ENCODE measurements at places on chromosomes 1 and 21.

- DNase-seq: no peak
These were observed 6.2 kb downstream of the FAAP20 start for GRCh38 chr1:2188336-2188735.

DNA sequence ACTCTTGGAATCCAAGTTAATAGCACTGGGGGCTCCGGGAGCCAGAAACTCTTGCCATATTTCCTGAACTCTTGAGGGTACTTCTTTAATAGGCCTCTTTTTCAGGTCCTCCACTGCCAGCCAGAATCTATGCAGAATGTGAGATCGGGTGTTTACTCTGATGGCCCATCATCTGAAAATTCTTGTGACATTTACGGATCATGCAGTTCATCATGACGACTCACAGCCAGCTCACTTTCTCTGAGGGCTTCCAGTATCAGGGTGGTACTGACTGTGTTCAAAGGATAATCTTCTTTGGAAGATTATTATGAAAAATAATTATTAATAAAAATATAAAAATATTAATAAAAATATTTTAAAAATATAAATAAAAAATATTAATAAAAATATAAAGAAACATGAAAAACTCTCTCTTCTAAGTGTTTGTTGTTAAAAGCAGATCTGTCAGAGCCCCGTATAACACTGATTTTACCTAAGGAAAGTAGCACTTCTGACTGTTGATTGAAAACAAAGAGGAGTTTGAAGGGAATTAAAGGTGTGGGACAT lies 194.3 kb upstream of the GREM2 start:
- no peak for DNase-seq

- DNase-seq: no peak
These were observed 175.9 kb downstream of the RWDD3 start for GRCh38 chr1:95409901-95410300.

DNA sequence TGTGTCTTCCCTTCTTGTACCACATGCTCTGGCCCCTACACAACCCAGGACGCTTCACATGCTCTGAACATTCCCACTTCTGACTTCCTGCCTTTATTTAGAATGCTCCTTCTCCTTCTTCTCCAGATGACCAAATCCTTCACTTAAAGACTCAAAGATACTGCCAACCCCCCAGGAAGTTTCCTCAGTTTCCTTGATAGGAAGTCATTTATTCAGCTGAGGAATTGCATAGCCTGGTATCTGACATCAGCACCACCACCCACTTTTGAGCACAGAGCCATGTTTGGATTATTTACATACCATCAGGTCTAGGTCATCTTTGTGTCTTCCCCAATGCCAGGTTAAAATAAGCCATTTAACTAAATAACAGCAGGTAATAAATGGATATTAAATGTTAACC lies 42.4 kb downstream of the GFI1 start:
- no peak for DNase-seq

DNA sequence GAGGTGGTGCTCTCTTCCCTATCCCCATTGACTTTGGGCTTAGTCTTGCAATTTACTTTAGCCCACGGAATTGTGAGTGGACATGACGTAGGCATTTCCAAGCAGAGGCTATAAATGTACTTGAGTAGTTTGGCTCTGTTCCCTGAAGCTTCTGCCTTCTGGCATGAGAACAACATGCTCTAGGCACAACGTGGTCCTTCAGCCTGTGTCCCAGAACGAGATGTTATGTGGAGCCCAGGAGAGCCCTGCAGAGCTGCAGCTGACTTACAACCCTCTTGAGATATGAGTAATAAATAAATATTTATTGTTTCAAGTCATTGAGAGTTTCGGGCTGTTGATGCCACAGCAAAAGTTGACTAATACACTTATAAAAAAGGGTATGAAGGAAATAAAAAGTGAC lies 105.2 kb upstream of the HMGB4 start:
- no peak for DNase-seq

GRCh38 chr1:87806379-87807094 lies 477.9 kb downstream of the LMO4 start:
- DNase-seq: no peak

DNA sequence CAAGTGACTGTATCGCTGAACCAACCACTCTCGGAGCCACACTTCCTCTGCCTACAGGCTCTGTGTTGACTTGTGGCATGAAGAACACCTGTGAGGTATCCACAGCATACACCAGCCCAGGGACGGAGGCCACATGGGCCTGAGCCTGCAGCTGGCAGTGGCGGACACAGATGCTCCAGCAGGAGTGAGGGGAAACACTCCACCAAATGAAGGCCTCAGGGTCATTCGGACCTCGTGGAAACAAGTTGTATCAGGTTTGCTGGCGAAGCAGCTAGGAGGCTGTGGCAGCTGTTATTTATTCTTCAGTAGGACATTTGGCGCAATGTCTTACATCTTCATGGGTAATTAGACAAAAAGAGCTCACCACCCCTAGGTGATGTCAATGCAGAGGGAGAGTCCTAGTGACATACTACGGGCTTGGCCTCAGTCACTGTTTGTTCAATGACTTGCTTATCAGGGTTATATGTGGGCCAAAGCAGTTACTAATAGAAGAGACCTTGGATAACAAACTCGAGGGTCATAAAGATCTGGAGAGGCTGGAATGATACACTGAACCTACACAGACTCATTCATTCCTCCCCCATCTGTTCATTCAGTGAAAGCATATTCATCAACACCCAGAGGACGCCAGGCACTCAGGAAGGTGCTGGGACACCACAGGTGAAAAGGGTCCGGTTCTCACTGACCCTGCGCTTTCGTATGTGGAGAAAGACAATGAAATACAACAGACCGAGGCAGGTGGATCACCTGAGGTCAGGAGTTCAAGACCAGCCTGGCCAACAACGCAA lies 11.6 kb upstream of the ETS2 start:
- no peak for DNase-seq

- no peak for DNase-seq
These were observed 47.1 kb downstream of the KANK4 start for GRCh38 chr1:62271948-62272728.

DNA sequence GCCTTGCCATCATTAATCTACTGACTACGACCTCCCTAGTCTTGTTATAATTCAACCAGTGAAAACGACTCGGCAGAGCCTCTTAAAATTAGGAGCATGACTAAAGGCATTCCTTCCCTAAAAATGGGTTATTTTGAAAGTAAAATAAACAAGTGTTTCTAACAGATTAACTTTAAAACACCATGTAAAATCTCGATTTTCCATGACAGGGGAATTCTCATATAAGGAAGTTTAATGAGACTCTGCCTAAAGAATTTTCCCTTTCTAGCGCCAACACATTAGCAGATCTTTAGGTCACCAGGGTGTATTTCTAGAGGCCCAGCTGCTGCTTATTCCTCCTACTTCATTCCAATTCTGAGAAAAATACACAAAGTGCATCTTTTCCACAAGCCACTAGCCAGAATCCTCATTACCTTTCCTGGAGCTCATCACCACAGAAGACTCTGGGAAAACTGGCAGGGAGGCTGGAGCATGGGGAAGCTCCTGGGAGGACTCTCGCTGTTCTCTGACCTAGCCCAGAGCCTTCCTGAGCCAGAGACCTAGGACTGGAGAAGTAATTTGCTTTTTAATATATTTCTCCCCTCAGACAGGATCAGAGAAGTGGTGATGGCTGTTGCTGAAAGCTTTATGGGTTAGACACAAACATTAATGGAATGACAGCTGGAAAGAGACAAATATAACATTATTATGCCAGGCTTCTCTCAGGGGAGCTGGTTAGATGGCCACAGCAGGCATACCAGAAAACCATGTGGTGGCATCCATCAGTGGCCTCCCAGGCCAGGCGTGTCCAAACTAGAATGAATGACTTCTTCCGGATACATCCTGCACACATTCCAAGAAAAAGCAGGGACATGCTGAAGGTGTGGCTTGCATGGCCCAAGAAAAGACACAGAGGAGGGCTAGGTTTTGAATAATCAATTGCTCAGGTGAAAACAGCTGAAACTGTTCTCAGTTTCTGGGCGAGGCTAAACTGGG lies 63.6 kb upstream of the CTTNBP2NL start:
- no peak for DNase-seq

- DNase-seq: no peak
These were observed 38.7 kb downstream of the COL18A1 start for GRCh38 chr21:45443595-45444181.

GRCh38 chr1:39410915-39411436 lies 80.5 kb upstream of the BMP8A start:
- DNase-seq: peak; percentile 75

DNA sequence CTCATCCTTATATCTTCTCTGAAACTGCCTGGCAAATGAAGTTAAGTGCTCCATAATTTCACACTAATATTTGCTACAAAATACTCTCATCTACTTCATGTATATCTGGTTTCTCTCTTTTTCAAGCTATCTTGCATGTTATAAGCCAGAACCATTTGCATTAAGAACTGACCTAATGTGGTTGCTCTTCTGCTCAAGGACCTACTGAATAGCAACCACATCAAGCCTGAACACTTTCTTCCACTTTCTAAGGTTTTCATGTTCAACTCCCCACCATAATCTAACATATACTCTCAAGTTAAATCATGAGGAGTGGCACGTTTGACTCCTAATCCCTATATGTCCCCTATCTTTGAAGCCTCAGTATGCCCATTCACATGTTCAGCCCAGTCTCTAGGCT lies 27.2 kb downstream of the RGS1 start:
- no peak for DNase-seq

GRCh38 chr1:18279351-18280074 lies 171.9 kb downstream of the IGSF21 start:
- no peak for DNase-seq

DNA sequence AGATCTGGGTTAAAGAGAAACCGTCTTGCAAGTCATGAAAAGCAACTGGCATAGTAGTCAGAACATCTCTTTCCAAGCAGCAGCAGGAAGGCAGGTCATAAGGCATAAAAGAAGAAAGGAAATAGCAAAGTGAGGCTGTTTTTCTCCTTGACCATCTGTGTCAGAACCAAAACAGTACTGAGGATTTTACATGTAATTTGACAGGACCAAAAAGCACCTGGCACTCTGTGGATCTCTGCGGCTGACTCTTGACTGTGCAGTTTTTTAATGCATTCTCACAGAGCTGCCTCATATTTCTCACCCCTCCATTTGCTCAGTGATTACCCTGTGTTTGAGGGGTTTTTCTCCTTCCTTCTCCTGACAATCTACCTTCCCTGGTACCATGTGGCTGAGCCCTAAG lies 17.7 kb downstream of the TBX15 start:
- no peak for DNase-seq

DNA sequence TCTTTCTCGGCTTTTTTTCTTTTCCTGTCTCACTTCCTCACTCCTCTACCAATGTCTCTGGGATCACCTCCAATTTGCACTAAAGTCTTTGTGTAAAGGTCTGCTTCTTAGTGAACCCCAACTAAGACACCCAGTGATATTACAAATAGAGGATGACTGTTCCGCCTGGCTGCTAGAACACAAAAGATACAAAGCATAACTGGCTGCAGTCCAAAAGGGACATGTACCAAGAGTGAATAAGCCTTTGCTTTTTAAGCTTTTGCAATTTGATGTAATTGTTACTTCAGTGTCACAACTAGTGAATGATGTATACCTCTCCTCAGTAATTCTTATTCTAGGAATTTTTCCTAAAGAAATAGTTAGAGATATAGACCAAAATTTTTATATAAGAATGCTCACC lies 82.8 kb upstream of the BEND5 start:
- DNase-seq: no peak

GRCh38 chr1:63142001-63142400 lies 180.4 kb upstream of the FOXD3 start:
- DNase-seq: no peak

DNA sequence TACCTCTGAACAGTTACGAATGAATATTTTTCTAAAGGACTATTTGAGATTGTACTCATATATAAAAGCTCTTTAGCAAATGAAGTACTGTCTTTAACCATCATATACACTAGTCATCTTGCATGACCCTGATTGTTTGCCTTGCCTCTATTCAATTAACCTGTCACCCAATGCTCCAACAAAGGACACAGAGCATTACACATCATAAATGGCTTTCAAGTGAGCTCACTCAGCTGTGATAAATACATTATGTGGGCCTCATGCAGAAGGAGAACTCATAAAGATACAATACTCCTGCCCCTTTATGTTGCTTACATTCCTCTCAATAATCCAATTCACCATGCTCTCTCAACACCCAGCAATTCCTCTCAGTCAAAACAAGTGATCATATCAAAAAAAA lies 993.0 kb upstream of the PRMT6 start:
- DNase-seq: no peak

- no peak for DNase-seq
These were observed 9.3 kb downstream of the FTCD start for GRCh38 chr21:46145840-46146691.

- no peak for DNase-seq
These were observed 273.8 kb downstream of the PTBP2 start for GRCh38 chr1:96995351-96995750.

DNA sequence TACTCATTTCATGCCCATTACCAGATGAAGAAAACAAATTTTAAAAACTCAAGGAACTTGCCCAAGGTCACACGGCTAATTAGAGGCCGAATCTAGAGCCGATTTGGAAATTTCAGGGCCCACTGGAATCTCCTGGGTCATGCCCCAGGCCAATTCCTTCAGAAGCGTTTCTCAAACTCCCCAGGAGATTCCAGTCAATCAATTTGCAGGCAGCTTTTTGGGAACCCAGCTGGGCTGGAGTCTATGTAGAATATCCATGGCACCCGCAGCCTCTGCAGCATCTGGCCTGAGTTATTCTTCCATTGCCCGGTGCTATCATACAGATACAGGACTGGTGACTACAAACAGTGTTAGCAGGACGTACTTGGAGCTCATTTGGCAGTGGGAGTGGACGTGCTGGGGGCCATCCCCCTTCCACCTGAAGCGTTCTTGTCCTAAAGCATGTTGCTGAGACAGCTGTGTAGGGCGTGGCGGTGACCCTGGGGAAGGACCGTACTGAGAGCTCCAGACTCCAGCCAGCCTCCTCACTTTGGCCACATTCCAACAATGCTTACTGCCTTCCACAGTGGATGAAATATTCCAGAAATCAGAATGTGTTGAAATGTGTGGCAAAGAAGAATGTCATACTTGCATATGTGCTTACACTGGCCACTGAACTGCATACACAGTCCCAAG lies 38.3 kb downstream of the ABCG1 start:
- DNase-seq: no peak

GRCh38 chr21:31343680-31344480 lies at the start of gene TIAM1:
TSS of gene TIAM1 (minus strand) at chr21:31344261. CDS start at chr21:31266972, 77,289 bp downstream.
- DNase-seq: no peak

GRCh38 chr1:37434292-37435225 lies 39.8 kb upstream of the ZC3H12A start:
- no peak for DNase-seq

GRCh38 chr1:117794073-117794472 lies 135.3 kb downstream of the GDAP2 start:
- no peak for DNase-seq

- DNase-seq: no peak
These were observed 92.6 kb downstream of the PCBP3 start for GRCh38 chr21:45736042-45736689.

GRCh38 chr1:56444960-56445646 lies 134.3 kb downstream of the PLPP3 start:
- DNase-seq: no peak

GRCh38 chr1:218717575-218717974 lies 372.4 kb downstream of the TGFB2 start:
- DNase-seq: no peak
